ENCODE measurements at places on chromosomes 6 and 20.

DNA sequence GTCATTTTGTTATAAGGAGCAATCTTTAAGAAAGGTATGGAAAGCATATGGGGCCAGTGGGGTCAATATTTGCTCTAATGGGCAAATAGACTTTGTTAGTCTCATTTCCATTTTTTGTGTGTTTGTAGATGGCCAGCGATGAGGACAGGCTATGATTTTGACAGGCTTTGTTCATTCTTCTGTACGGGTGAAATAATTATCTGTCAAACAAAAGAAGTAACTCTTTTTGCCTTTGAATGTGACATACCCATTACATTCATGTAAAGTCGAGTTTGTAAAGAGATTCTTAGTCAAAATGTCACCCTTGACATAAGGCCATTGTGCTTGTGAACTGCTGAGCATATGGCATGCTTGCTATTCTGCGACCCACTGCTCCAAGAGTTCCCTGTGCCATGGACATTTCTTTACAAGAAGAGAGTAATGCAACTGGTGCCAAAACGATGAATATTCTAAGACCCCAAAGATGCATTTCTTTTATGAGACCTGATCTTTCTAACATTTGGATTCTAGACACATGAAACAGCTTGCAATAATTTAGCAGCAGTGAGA lies 38.2 kb upstream of the JAG1 start:
- no peak for DNase-seq

DNA sequence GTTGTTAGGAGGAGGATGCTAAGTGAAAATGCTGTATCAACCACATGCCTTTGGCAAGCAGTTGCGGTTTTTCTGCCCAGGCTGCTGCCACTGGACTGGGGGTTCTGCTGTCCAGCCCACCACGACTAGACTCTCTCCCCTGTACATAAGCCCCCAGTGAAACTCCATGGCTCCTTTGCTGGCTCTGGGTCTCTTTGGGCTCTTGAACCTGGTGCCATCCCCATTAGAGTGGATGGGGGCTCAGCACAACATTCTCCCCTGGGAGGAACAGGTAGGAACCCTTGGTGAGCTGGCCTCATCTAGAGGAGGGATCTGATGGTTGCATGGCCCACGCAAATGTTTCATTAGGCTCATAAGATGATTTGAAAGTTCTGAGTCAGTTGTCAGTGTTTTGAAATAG lies 204.8 kb upstream of the KCNG1 start:
- DNase-seq: no peak

DNA sequence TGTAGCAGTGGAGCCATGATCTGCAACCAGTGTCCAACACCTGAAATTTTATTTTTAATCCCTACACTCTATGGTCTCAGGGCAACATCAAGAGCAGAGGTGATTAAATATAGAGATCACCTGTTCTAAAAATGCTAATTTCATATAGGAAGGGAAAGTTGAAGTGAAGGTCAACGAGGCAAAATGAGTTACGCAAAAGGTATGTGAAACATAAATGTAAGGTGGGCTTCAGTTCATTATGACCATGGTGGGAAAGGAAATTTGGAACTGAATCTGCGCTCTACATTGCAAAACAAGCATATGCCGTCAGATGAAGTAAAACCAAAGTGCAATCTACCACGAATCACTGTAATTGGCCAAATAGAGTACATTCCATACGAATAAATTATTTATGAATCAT lies 35.2 kb upstream of the STMND1 start:
- DNase-seq: no peak

- no peak for DNase-seq
These were observed 13.9 kb downstream of the CHRNA4 start for GRCh38 chr20:63347081-63347741.

- no peak for DNase-seq
These were observed 164.2 kb downstream of the GMPR start for GRCh38 chr6:16402581-16402900.

- DNase-seq: no peak
These were observed 86.8 kb downstream of the NCR2 start for GRCh38 chr6:41422161-41422560.

GRCh38 chr20:17875106-17875980 lies 93.3 kb downstream of the SNX5 start:
- no peak for DNase-seq

DNA sequence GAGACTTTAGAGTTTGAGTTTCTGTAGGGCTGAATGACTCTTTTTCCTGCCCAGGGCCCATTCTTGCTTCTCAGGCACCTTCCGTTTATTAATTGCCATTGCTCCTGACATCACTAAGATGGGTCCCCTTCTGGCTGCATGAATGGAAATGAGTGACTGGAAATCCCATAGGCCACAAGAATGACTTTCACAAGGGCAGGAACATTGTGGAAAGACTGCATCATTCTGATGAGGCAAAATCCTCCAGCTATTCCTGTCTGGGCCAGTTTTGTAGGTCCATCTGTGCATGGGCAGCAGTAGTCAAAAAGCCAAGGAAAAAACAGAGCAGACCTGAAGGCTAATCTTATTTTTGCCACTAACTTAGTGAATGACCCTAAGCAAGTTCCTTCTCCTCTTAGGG lies 19.3 kb downstream of the TMEM74B start:
- DNase-seq: no peak

DNA sequence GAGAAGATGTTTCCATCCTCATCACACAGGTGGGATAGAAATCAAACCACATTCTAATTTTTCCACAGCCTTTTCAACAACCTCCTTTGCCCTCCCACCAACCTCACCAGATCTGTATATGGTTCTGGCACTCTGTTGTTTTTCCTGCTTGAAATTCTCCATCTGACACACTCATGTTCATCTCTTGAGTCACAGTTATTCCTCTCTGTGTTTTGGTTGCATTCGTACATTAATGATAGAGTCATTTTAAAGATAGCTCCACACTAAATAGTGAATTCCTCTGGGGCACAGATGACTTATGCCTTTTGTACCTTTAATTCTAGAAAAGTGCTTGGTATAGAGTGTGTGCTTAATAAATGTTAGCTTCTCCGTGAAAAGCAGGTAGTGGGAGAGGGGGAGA lies 1.4 kb upstream of the GCLC start:
- no peak for DNase-seq

GRCh38 chr20:46985250-46985649 lies 90.6 kb downstream of the EYA2 start:
- DNase-seq: no peak

DNA sequence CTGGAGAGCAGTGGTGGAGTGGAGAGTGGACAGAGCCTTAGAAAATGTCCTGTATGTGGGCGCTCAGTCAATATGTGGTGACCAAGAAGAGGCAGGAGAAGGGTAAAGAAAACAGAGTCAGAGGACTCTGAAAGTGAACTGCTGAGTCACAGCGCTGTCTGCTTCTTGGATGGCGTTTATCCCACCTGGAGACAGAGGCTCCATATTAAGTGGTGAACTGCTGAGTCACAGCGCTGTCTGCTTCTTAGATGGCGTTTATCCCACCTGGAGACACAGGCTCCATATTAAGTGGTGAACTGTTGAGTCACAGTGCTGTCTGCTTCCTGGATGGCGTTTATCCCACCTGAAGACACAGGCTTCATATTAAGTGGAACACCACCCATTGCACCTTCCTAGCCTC lies 119.3 kb upstream of the RALGAPA2 start:
- no peak for DNase-seq
